ENCODE measurements at places on chromosomes 2 and 18.
A peak's percentile ranks its signal among the peaks of the same experiment; 100 is the strongest.

DNA sequence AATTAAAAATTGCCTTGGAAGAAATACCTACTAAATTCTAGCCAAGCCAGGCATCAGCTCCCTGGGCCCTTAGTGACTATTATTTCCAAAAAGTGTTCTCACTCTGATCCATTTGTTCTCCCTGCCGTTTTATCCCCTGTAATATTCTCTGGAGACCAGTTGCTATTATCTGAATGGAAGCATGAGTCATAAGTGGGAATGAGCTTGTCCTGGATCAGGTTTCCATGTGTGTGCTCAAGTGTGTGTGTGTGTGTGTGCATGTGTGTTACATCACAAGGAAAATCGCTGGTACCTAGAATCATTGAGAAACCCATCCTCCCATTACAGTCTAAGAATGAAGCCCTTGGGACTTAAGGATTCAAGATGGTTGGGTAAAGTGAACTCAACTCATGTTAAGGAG lies 130.3 kb upstream of the CXCR4 start:
- DNase-seq, result peak; percentile 47

DNA sequence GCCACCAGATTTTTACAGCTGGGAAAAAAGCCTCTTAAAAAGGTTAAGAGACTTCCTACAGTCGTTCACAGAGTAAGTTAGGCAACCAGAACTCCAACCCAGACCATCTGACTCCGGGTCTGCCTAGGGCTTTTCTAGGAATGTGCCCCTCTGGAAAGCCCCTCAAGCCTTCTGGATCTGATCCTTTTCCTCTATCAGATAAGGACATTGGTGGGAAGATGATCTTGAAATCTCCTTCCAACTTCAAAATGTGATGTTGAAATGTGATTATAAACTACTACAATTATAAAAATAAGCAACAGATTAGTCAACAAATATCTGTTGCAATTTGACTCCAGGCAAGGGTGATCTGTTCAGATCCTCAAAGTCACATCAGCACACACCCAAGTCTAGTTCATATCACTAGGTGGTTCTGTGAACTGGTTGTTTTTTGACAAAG lies 270.4 kb downstream of the ARHGAP15 start:
- no peak for DNase-seq

GRCh38 chr2:34529965-34530364 lies 930.9 kb upstream of the FAM98A start:
- DNase-seq, result no peak

DNA sequence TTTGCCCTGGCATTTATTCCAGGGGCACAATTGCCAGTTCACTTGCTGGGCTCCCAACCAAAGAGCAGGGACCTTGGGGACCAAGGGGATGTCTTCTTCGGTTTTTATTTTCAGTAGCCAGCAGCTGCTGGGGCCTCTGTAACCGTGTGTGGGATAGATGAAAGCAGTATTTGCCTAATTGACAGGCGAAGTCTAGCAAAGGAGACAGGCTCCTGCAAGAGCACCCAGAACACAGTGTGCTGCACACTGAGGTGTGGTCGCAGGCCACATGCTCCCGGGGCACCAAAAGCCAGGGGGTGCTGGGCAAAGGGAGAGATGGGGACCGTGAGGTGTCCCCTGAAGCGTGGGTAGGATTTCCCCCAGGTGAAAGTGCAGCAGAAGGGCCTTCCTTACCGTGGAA lies 5.3 kb downstream of the SAG start:
- DNase-seq, result no peak

DNA sequence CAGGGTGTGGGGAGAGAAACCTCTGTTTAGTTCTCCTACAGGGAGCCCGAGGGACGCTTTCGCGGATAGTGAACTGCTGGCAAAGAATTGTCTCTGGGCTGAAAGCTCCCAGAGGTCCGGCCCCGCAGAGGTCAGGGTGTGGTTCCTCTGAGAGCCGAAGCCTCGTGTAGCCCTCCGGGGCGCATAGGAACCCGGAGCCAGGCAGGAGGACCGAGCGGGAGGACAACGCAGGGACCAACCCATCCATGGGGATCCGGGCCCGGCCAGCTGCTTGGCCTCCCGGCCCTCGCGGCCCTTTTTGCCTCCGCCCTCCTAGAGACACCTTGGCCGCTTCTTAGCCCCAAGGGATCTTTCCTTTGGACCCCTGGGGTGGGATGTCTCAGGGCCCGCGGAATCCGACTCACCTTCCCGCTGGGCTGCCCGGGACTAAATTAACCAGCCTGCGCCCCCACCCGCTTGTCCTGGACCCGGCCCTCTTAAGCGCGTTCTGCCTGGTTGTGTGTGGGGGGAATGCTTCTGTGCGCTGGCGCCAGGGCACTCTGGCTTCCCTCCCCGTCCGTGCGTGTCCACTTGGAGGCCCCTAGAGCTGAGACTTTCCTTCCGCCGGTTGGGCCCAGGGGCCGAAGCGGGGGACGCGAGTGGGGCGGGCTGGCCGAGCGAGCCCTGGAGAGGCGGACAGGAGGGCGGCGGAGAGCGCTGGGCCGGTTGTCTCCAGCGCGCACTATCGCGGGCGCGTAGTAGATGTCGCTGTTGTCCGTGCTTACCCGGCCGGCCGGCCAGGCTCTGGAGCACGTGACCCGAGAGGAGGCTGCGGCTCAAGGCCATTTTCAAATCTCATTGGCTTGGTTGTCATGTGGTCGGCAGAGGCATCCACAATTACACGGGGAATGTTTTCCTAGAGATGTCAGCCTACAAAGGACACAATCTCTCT lies at the start of gene HOXD10:
HOXD10 (plus strand) TSS at position 896 of the 931 bp plus-strand sequence. CDS start 56 bp downstream, outside the sequence.
- DNase-seq, result no peak

DNA sequence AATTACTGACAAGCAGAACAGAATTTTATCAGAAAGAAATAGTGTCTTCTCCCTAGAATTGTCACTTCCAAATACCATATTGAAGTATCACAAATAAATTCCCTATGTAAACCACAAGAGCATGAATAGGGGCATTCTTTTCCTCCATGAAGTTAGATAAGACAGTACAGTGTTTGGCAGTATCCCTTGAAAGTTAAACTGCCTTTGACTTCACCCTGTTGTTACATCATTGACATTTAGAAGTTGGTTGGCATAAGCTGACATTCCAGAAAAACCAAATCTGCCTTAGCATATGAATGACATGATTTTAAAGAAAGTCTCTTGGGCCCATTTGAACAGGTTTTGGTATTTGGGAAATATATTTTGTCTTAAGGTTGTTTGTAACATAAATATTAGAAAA lies 50.2 kb upstream of the OSR1 start:
- no peak for DNase-seq

DNA sequence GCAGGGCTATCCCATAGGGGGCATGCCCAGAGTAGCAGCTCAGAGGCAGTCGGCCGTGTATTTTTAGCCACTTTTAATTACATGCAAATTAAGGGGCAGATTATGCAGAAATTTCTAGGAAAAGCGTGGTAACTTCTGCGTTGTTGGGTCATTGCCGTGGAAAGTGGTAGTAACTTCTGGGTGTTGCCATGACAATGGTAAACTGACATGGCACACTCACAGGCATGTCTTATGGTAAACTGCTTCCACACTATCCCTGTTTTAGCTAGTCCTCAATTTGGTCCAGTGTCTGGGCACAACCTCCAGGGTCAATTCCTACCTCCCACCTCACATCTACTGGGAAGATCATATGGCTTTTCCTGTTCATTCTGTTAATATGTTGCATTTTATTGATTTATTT lies 428.9 kb upstream of the FANCL start:
- no peak for DNase-seq

- no peak for DNase-seq
Measured at GRCh38 chr2:179661986-179662385, 199.4 kb downstream of the ZNF385B start.

DNA sequence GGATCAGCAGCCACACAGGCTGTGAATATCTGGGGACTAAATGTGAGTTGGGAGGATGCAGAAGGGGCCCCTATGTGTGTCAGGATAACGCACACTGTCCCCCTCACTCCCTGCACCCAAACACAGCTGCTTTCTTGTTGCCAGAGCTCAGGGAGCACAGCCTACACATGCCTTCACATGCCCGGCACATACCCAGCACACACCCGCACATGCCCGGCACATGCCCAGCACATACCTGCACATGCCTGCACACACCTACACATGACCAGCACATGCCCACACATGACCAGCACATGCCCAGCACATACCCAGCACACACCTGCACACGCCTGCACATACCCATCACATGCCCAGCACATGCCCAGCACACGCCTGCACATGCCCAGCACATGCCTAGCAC lies 75.6 kb downstream of the TPO start:
- no peak for DNase-seq

DNA sequence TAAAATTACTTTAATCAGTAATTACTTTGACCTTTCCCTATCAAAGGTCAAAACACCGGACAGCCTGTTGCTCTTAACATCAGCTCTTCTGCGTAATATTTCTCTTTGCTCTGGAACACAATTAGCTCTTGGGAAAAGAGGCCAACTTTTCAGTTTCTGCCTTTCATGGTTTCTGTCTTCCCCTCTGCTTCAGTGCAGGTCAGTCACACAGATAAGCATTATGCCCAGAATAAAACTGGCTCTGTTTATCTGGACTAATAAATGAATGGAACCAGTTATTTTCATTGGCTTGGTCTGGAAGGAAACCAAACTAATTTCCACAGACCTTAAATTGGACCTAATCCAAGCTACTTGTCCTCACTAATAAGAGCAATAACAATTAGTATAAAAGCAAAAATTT lies 26.2 kb upstream of the GALNT3 start:
- DNase-seq, result no peak

GRCh38 chr18:21450503-21450902 lies 150.0 kb downstream of the ESCO1 start:
- no peak for DNase-seq

- DNase-seq, result no peak
Measured at GRCh38 chr18:77078690-77079070, 53.9 kb downstream of the MBP start.

DNA sequence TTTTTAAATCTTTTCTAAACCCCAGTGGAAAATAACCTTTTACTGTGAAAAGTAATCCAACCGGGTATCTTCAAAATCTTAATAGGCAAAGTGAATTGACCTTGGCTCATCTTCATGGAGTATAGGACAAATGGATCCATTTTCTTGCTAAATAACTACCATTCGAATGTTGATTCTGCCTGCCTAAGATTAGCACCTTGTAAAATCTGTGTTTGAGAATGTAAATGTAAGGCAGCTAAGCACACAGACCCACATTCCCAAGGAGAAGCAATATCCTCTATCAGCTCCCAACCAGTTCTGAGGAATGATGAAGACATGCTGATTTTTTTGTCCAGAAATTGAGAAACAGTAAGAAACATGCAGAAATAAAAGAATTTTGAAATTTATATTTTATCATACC lies 509.8 kb upstream of the SMIM21 start:
- no peak for DNase-seq

DNA sequence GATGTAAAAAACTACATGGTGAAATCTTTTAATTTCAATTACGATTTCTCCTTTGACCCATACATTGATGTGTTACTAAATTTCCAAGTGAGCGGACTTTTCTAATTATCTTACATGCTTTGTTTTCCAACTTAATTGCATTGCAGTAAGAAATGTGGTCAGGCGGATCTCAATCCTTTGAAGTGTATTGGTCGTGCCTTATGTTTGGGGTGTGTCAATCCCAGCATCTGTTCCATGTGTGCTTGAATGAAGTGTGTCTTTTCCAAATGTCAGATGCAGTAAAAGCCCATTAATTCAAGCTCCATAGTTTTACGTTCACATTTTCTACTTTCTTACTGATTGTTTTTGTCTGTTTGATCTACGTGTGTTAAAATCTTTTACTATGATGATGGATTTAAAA lies 113.1 kb downstream of the UXS1 start:
- no peak for DNase-seq

GRCh38 chr2:7011356-7012083 lies 94.3 kb downstream of the RNF144A start:
- no peak for DNase-seq

Measured in NCI-H1092 treated with DMSO at 0.1 percent for 48 hours (cell line).